ENCODE measurements at places on chromosomes 6 and 20.
A peak's percentile ranks its signal among the peaks of the same experiment; 100 is the strongest.

- no peak for DNase-seq
These were observed 26.6 kb upstream of the ILRUN start for GRCh38 chr6:34723203-34723602.

DNA sequence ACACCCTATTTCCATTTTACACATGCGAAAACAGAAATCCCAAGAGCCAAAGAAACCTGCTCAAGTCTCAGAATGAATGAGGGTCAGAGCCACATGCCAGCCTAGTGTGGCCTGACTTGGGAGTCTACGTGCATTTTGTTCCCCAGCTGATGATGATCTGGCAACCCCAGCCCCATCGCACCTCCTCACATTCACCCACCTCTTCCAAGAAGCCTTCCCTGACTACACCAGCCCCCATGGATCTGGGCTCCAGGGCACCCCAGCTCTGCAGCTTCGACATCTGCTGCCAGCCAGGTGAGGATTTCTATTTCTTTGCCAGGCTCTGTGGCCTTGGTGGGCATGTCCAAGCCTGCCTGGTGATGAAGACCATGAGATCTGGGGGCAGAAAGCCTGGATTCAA, 41.0 kb downstream of the ANGPT4 start:
- DNase-seq: no peak

GRCh38 chr6:35412102-35412501, 40.0 kb upstream of the FANCE start:
- DNase-seq: no peak

GRCh38 chr6:56683882-56684281, 41.2 kb upstream of the DST start:
- no peak for DNase-seq

DNA sequence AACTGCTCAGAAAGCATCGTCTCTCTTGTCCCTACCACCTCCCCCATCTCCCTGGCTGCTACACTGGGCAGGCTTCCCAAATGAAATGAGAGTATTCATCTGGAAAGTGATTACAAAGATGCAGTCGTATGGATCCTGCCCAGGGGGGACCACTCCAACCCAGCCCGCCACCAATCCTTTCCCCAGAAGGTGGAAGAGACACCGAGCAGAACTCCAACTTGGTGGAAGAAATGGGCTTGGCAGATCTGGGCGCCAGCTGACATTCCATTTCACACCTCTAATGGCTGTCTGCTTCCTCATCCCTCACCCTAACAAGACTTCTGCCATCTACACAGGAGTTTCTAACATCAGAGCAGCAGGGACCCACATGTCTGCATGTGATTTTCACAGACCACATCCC, 12.7 kb downstream of the PKHD1 start:
- no peak for DNase-seq

DNA sequence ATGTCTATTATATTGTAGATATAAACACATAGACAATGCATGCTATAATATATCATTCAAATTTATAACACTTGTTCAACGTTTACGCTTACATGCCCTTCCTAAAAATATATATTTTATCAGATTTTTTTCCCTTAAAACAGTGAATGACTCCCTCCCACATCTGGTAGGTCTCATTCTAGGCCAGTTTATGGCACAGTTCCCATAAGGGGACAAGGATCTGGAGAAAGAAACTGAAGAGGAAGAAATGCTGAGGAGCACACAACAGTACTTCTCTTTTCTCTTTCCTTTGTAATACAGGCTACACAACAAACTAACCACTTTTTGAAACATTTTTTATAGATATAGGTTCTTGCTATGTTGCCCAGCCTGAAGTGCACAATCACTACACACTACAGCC, 48.6 kb upstream of the RCAN2 start:
- DNase-seq: no peak

GRCh38 chr6:15062516-15063252, 183.2 kb upstream of the JARID2 start:
- DNase-seq: peak; percentile 89

GRCh38 chr6:137823826-137824555, 43.1 kb upstream of the TNFAIP3 start:
- DNase-seq: peak; percentile 28

- DNase-seq: no peak
These were observed 783.4 kb upstream of the CHD6 start for GRCh38 chr20:42401613-42402012.

DNA sequence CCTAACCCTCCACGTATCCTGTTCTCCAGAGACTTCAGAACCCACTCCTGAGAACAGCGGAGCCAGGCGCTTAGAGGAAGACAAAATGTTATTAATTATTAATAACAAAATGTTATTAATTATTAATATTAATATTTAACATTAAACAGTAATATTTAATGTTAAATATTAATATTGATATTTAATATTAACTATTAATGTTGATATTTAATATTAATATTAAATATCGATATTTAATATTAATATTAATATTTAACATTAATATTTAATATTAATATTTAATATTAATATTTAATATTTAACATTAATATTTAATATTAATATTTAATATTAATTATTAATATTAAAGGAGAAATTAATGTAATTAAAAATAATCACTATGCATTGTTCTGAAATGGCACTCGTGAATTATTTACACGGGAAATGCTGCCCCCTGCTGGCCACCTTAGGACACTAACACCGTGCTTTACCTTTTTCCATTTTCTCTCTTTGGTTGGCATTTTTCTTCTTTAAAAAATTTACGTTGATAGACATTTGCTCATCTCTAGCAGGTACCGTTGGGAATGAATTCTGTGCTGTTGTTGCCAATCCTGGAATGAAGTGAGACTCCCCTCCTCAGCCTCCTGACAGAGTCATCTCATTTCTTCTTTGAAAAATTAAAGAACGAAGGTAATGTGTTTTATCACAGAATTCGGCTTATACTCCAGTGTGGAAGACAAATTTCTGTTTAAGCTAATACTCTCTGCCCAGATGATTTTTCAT, 7.5 kb upstream of the GGTLC1 start:
- peak; percentile 53 for DNase-seq

DNA sequence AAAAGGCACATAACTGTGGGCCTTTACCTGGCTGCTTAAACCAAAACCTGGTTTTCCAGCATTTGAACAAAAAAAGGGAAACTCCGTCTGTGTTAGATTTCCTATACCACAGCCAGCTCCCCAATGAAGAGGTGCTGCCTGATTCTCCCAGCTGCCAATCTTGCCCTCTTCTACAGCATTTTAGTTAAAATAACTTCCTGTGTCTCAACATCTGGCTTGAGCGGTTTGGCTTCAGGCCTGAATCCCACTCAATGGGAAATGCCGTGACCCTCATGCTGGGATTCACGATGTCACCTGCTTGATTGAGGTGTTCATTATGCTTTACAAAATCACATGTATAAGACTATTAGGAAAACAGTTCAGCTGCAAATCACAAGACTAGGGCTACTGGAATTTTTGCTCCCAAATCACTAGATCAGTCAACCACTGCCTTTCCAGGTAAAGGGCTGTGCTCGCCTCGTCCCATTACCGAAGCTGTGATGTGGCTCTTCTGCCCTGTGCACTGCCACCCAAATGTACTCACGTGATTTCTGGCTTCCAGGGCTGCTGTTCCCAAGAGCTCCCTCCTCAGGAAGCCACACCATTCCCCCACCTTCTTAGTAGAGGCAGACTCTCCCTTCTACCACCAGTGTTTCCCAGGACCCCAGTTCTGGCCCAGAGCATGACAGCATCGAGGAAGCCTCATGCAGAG, 94.6 kb downstream of the PSMG4 start:
- DNase-seq: no peak

DNA sequence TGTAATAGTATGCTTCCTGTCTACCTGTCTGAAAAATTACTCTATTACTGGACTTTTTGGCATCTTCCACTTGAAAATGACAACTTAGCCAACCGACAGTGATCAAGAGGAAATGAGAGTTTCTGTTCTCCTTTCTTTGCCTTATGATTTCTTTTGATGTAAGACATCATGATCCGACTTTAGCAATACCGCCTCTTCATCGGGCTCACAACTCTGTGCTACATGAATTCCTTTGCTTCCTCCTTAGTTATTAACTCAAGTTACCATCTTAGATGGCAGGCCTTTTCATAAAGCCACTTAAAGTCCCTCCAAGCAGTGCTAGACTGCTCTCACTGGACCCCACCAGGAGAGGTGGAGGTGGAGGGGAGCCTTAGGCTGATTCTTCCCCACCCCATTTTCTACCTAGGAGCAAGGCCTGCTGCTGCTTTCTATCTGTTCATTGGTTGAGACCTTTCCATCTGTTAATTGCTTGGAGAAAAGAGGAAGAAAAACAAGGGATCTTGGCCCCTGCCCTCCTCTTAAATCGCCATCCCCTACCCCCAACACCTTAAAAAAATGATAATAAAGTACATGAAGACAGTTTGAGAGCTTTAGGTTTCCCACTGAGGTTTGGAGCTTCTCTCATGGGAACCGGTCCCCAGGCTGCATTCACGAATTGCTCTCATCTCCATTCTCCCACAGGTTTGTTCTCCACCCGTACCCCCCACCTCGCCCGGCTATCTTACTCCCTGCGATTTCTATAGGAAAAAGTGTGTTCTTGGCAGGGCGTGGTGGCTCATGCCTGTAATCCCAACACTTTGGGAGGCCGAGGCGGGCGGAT, 21.6 kb upstream of the MCM3 start:
- DNase-seq: no peak

DNA sequence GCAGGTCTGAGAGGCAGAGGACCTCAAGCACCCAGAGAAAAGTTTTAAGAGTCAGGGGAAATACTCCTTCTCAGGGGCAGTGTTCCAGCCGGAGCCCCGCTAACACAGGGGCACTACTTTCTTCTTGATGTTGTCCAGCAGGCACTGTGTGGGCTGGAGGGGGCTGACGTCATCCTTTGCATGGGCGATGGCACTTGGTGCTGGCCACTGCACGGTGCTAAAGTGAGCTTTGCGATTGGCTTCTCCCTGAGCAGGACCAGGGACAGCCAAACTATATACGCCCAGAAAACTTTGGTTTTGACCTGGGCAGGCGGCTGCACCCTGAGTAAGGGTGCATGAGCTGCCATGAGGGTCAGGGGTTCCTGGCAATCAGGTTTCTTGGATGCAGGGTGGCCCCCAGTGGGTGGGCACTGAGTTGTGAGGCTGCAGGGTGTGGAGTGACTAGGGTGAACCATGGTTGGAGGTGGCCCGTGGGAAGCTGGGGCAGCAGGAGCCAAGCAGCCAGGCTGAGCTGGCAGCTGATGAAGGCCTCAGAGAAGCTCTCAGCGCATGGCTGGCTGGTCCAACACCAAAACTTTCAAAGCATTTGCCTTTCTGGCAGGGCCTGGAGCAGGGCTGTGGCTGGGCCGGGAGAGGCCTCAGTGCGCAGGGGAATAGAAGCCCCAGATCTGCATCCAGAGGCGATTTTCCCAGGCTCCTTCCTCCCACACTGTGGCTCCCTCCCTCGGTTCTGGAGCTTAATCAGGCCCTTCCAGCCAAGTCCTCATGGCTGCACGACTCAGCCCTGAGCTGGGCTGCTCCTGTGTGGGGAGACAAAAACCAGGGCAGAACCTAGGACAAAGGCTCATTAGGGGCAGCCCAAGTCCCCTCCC, 18.3 kb downstream of the MRPS18A start:
- no peak for DNase-seq

DNA sequence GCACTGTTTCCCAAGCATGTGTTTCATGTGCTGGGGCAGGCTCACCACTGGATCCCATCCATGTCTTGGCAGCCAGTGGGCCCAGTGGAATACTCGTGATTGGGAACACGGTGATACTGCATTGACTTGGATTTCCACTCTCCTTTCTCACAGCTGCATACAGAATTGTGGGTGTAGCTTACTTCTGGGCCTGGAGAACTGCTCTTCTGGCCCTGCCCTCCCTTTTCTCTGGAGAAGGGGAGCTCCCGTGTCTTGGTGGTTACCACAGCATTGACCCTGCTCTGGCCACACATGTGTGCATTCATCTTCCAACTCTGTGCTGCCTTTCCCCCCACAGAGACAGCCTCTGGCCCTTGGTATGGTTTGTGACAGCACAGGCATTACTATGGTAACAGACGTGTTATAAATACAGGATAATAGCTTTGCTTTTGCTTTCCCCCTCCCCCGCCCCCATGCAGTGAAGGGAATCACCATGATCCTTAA, 21.6 kb downstream of the SOBP start:
- no peak for DNase-seq

DNA sequence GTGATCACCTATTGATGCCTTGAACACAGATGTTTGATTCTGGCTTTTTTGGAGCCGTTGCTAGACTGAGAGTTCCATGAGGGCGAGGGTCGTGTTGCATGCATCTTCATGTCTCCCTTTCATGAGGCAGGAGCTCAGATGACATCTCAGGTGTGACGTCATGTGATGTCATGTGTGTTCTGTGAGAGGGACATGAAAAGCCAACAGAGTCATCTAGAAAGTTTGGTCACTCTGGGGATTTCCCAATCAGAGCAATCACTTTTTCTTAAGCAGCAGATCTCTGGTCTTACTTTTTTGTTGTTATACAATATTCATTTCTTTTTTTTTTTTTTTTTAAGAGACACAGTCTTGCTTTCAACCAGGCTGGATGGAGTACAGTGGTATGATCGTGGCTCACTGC, 411.8 kb downstream of the PREX1 start:
- no peak for DNase-seq

DNA sequence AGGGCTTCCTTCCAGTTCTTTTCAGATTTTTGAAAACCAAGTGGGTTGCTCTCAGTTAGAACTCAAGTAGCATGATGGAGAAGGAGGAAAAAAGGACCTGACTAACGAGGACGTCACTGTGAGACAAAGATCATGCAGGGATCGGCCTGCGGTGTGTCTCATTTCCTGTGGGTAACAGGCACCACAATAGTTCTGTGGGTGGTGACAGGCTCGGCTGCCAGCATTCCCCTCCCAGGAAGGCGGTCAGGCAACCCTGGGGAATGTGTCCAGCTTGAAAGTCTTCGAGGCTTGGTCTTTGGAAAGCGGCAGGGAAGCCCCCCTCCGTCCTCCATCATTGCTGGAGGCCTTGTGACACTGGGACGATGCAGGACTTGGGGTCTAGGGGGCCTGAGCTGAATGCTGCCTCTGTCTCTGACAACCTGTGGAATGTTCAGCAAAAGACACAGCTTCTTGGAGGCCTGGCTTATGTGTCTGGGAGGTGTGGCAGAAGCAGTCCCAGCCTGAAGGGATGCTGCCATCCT, 121.0 kb downstream of the BCAS1 start:
- no peak for DNase-seq

GRCh38 chr20:2022163-2022562, 28.3 kb upstream of the PDYN start:
- no peak for DNase-seq

GRCh38 chr6:120569714-120570113, 764.6 kb downstream of the TBC1D32 start:
- DNase-seq: no peak

DNA sequence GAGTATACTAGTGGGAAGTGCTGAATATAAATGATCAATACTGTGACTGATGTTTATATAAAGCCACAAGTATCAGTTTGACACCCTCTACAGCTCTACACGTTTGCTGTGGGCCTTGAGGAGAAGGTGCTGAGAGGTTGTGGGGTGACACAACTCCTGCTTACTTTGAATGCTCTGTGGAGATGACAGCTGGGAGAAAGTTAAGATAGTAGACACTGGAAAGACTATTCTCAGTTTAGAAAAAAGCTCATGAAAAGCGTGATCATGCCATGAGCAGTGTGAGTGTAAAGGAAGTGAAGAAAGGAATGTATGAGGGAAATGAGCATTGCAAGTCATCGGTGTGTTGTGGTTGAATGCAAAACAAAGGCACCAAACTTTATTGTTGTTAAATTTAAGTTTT, 215.8 kb downstream of the UTRN start:
- no peak for DNase-seq

- DNase-seq: peak; percentile 5
These were observed 366.5 kb downstream of the QKI start for GRCh38 chr6:163780994-163781393.

- no peak for DNase-seq
These were observed 108.7 kb downstream of the ZFAND3 start for GRCh38 chr6:37928217-37928616.
